ENCODE measurements at places on chromosomes 7 and 10.

- no peak for DNase-seq
Observed at GRCh38 chr7:97022491-97023306, 1.9 kb downstream of the DLX5 start.

GRCh38 chr7:42720991-42721796, 190.7 kb downstream of the C7orf25 start:
- DNase-seq, result no peak

GRCh38 chr10:104340111-104340526, 1.9 kb upstream of the ITPRIP start:
- no peak for DNase-seq

GRCh38 chr10:43781480-43782361, 133.0 kb upstream of the ZNF32 start:
- DNase-seq, result no peak

GRCh38 chr10:71124921-71125748, 87.2 kb upstream of the UNC5B start:
- no peak for DNase-seq

GRCh38 chr7:95059842-95060313, 152.5 kb downstream of the PPP1R9A start:
- no peak for DNase-seq

DNA sequence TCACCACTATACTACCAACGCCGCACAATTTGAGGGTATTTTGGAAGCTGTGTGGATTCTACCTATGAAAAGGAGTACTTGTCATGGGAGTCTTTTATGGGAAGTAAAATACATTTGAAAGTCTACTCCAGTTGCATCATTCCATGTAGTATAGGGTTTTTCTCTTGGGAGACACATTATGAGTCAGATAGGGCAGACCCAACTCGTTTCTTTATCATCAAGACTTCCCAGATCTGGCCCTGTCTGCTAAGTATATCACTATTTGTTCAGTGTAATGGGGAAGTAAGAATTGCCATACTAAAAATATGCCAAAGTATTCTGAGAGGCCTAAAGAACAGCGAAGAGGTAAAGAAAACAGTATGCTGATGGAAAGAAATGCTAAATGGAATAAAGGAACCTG, 144.2 kb downstream of the SPAG6 start:
- DNase-seq, result no peak

DNA sequence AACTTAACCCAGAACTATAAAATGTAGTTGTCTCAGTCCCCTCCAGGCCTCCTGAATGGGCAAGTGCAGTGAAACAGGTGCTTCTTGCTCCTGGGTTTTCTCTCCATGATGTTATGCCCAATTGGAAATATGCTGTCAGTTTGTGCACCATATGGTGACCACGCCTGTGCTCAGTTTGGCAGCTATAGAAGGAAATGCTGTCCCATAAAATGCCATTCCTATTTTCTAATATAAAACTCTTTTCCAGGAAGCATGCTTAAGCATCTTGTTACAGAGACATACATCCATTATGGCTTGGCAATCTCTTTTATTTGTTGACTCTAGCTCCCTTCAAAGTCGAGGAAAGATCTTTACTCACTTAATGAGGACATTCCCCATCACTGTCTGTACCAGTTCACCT, 45.2 kb downstream of the FGFBP3 start:
- no peak for DNase-seq

- no peak for DNase-seq
Observed at GRCh38 chr10:63241841-63242281, 108.7 kb downstream of the NRBF2 start.

DNA sequence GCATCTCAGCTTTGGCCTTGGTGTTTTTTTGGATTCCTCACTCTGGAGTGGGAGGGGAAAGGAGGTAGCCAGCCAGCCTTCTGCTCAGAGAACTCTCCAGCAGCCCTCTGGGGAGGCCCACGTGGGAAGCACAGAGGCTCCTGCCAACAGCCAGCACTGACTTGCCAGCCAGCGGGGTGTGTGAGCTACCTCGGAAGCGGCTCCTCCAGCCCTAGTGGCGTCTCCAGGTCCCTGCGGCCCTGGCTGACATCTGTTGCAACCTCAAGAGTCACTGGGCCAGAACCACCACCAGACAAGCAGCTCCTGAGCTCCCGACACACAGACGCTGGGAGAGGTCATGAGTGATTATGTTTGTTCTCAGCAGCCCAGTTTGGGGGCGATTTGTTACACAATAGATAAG, 180.2 kb upstream of the FZD8 start:
- DNase-seq, result peak; percentile 67

GRCh38 chr10:98321186-98321780, 53.3 kb upstream of the LOXL4 start:
- no peak for DNase-seq

- DNase-seq, result peak; percentile 57
Observed at GRCh38 chr10:6920072-6921019, 340.3 kb upstream of the PRKCQ start.

- peak; percentile 46 for DNase-seq
Observed at GRCh38 chr10:48456808-48457761, 147.8 kb downstream of the ARHGAP22 start.

- no peak for DNase-seq
Observed at GRCh38 chr10:69571618-69572158, 1.5 kb downstream of the NEUROG3 start.

GRCh38 chr7:157684157-157684908, 347.5 kb downstream of the DNAJB6 start:
- DNase-seq, result no peak

GRCh38 chr10:29304264-29304994, 15.6 kb downstream of the LYZL1 start:
- DNase-seq, result no peak

GRCh38 chr10:125016611-125017202, 74.8 kb downstream of the ZRANB1 start:
- no peak for DNase-seq

DNA sequence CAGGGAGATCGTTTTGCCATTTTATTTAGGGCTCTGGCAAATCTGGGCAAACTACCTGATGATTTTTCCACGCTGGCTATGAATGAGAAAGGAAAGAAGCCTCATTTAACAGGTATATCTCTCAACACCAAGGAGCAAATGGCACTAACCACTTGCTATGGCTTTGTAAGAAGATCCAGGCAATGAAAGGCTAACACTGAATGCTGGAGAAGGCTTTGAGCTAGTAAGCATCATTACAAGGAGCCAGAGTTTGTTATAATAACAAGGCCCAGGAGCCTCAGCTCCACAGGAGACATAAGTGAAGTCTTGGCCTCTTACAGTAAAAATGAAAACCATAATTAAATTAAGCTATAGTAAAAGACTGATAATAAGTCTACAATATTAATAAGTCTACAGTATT, 123.1 kb downstream of the CNOT4 start:
- DNase-seq, result no peak

- no peak for DNase-seq
Observed at GRCh38 chr7:143015926-143016490, 10.9 kb downstream of the OR9A2 start.
